ENCODE measurements at places on chromosomes 1 and 21.

DNA sequence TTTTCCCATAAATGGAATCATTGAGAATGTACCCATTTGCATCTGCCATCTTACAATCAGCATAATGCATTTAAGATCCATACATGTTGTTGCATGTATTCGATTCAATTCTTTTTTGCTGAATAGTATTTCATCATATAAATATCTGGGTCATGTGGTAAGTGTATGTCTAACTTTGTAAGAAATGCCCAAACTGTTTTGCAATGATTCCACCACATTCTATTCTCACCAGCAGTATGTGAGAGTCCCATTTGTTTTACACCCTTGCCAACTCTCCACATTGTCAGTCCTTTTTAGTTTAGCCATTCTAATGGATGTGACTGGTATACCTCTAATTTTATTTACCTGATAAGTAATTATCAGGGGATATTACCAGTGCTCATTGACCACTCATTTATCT lies 115.8 kb upstream of the PBX1 start:
- DNase-seq = no peak

DNA sequence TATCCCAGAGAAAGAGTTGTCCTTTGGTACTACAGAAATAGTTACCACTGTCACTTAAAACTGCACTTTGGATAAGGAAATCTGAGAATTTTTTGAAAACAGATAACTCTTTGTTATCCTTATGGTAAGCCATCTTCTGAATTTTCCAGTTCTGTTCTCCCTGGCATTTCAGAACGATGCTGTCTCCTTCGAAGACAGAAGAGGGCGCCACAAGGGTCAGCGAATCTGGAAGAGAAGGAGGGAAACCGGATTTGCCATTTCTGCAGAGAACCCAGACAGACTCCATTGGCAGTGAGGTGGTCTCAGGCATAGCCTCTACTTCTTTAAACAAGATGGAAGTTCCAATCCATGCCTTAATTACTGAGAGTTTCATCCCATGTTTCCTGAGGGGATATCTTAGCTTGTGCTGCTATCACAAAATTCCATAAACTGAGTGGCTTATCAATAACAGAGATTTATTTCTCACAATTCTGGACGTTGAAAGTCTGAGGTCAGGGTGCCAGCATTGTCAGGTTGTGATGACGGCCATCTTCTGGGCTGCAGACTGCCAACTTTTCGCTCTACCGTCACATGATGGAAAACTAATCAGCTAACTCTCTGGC lies 6.4 kb downstream of the FCRL2 start:
- DNase-seq = no peak

DNA sequence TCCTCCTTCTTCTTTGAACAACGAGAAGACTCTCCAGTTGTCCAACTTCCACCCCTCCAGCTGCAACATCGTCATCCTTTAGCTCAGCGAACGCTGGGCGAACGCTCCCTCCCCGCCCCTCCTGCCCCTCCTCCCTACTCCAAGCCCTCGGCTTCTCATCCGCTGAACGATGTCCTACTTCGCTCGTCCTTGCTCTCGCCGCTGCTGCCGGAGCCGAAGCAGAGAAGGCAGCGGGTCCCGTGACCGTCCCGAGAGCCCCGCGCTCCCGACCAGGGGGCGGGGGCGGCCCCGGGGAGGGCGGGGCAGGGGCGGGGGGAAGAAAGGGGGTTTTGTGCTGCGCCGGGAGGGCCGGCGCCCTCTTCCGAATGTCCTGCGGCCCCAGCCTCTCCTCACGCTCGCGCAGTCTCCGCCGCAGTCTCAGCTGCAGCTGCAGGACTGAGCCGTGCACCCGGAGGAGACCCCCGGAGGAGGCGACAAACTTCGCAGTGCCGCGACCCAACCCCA lies at the start of gene BCAN:
BCAN (plus strand) TSS at position 357 of the 504 bp plus-strand sequence. CDS start 3,938 bp downstream, outside the sequence.
- no peak for DNase-seq

- DNase-seq = no peak
These were observed 36.4 kb upstream of the HHAT start for GRCh38 chr1:210292231-210292871.

- DNase-seq = no peak
These were observed 40.3 kb downstream of the TAS1R2 start for GRCh38 chr1:18819203-18819602.

- no peak for DNase-seq
These were observed 11.6 kb upstream of the CD247 start for GRCh38 chr1:167529829-167530474.

GRCh38 chr1:57879700-57880099 lies 455.8 kb upstream of the DAB1 start:
- DNase-seq = no peak

GRCh38 chr1:65362545-65362944 lies 53.2 kb downstream of the DNAJC6 start:
- no peak for DNase-seq

- DNase-seq = no peak
These were observed 1.7 kb downstream of the ATP1B1 start for GRCh38 chr1:169108223-169108622.

- DNase-seq = no peak
These were observed 5.9 kb upstream of the SLC6A9 start for GRCh38 chr1:44037154-44037553.

- no peak for DNase-seq
These were observed 19.1 kb upstream of the EDN2 start for GRCh38 chr1:41503538-41504113.

- DNase-seq = no peak
These were observed 392.8 kb upstream of the CAMK1G start for GRCh38 chr1:209190591-209191261.

DNA sequence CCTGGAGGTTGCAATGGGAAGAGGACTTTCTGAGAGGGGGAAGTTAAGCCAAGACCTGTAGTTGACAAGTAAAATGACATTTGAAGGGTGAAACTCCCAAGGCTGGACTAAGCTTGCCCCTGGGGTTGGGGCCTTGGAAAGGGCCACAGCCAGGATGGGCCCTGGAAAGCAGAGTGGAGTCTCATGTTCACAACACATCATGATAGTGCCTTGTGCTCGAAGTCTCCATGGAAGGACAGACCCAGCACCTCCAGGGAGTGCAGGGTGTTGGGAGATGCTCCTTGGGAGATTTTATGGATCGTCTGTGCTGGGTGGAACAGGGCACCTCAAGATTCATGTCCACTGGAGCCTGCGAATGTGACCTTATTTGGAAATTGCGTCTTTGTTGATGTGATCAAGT lies 55.6 kb upstream of the ACTRT2 start:
- DNase-seq = no peak

GRCh38 chr1:91647061-91647460 lies 146.4 kb downstream of the CDC7 start:
- no peak for DNase-seq

- no peak for DNase-seq
These were observed 46.5 kb downstream of the OMA1 start for GRCh38 chr1:58500043-58500442.

DNA sequence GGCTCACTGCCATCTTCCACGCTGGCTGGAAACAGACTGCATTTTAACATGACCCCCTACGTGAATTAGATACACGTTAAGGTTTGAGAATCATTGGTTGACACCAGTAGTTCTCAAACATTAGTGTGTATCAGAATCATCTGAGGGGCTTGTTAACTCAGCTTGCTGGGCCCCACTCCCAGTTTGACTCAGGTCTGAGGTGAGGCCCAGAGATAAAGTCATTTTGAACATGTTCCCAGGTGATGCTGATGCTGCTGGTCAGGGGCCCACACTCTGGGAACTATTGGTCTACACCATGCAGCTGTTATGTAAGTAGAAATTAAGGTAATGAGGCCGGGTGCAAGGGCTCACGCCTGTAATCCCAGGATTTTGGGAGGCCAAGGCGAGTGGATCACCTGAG lies 1.3 kb downstream of the LSM10 start:
- no peak for DNase-seq

DNA sequence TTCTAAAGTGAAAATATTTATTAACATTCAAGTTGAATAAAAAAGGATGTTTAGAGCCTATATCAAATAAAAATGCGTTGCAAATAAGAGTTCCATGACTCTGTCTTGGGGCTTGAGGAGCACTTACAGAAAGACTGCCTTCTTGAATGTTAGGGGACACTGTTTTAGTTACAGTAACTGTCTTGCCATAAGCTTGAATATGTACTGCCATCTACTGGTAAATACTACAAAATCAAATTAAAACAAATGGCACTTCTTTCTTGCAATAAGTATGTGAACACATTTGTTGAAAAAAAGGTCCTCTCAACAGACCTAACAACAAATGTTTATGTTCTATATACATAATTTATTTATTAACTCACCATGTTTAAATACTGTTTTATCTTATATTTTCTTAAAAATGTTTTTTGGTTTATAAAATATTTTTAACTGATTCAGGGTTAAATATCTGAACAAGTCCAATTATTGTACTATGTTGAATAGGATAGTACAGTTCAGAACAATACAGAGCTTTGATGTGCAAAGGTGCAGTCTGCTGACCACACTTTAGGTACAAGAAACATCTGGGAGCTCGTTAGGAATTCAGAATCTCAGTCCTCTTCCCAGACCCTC lies 199.5 kb downstream of the LRRIQ3 start:
- no peak for DNase-seq

DNA sequence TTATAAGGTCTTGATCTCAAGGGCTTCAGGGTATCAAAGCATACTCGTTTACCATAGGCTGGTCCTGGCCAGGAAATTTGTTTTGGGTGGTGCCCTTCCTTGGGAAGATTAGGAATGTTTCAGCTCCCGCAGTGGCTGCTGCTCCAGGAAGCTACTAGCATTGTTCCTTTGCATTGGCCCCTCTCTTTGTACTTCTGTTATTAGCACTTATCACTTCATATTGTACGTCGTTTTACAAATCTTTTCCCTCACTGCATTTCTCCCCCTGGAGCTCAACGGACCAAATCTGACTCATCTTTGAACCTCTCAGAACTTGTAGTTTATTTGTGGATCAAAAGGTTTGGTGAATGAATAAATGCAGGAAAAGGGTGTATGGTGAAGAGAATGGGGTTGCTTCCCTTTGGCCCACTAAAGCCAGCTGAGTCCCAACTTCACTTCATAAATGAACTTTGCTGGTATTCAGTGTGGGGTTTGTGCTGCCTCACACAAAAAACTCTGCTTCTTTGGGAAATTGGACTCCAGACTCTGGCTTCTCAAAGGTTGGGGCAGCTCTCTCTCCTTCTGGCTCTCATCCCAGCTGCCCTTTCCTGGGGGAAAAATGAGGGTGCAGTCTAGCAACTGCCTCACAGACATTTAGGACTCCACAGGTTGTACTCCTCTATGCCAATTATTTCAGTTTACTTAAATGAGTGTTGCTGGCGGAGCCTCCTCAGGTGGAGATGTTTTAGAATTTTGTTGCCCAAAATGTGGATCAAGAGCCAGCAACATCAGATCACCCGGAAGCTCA lies 5.9 kb downstream of the GNAT2 start:
- no peak for DNase-seq

- DNase-seq = no peak
These were observed 26.4 kb upstream of the RUNX1 start for GRCh38 chr21:35075546-35075945.

GRCh38 chr1:239169276-239169675 lies 217.1 kb upstream of the CHRM3 start:
- no peak for DNase-seq

- DNase-seq = no peak
These were observed 4.8 kb downstream of the MFSD2A start for GRCh38 chr1:39959651-39960333.

DNA sequence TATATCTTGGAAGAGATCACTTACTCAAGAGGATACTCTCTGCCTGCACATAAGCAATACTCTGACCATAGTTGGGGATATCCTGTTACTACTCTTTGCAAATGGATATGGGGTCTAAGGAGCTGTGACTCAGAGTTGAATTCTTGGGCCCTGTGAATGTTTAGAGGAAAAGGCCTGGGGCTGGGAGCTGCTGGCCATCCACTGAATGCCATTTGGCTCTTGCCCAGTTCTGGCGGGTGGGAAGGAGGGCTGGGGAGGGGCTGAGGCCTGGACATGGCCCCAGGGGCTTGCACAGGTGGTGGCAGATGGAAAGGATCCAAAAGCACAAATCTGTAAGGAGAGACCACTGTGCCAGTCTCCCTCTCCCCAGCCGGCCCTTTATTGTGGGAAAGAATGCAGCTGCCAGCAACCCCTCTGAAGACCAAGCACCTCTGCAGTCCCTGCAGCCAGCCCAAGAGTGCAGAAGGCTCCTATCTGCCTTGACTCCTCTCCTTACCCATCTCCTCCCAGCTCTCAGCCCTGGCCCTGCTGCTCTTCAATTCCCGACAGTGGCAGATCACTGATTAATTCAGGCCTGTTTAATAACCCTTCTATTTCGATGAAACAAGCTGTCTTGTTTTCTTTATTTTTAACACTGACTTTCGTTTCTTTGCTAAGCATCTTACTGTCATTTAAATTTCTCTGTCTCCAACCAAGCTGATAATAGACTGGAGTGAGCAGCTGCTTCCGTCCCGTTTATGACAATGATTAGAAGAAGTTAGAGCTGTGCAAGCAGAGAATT lies 12.1 kb downstream of the PLXNA2 start:
- no peak for DNase-seq

DNA sequence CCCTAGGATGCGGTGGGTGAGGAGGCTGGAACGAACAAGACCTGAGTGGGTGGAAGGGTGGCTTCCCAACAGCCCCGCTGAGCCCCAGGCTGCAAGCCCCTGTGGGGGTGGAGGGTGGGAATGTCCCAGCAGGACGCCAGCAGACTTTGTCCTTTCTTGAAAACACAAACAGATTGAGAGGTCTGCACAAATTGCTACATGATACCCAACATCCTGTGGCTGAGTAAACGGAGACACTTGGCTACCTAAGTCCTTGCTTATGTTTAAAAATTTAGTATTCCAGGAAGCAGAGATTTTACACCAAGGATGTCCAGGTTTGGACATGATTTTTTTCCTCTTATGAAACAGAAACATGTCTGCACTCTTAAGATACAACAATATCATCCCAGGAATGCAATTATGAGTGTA lies 11.8 kb upstream of the F3 start:
- no peak for DNase-seq

DNA sequence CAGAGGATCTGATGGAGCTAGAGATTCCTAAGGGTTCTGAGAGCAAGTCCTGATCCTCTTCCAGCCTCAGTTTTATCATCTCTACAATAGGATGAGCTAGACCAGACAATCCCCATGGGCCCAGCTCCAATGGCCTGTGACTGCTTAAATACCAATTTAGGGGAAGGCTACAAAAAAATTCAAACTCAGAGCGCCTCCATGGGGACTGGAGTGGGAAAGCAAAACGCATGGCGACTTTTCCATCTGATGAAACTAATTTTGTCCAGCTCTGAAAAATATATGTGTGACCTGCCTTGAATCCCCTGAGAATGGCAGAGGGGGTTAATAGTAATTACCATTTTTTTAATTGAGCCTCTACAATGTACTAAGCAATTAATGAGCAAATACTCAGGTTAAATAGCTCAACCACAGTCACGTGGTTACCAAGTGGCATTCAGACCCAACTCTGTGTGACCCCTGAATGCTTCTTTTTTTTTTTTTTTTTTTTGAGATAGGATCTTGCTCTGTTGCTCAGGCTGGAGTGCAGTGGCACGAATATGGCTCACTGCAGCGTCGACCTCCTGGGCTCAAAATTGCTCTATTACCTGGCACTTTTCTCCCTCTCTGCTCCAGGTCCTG lies 8.4 kb downstream of the EXTL1 start:
- DNase-seq = no peak

- DNase-seq = no peak
These were observed 149.4 kb upstream of the ZC3H12A start for GRCh38 chr1:37325010-37325409.

- no peak for DNase-seq
These were observed 37.4 kb downstream of the PRDM2 start for GRCh38 chr1:13737398-13737797.

GRCh38 chr1:39615086-39615673 lies 24.3 kb downstream of the HEYL start:
- DNase-seq = no peak

GRCh38 chr1:172874950-172875349 lies 175.8 kb downstream of the TNFSF18 start:
- DNase-seq = no peak

GRCh38 chr1:156744344-156744743 lies 3.5 kb upstream of the MRPL24 start:
- no peak for DNase-seq

Data from T-helper 22 cell (primary cell).